ENCODE measurements at places on chromosomes 12 and 14. TPM values are rescaled to one million over a fixed set of nuclear protein-coding genes. Genes with fewer than 3 reads are reported as not detected.

GRCh38 chr12:79936670-79937069 is 1.8 kb upstream of the PPP1R12A start:
- DNase-seq = no peak

DNA sequence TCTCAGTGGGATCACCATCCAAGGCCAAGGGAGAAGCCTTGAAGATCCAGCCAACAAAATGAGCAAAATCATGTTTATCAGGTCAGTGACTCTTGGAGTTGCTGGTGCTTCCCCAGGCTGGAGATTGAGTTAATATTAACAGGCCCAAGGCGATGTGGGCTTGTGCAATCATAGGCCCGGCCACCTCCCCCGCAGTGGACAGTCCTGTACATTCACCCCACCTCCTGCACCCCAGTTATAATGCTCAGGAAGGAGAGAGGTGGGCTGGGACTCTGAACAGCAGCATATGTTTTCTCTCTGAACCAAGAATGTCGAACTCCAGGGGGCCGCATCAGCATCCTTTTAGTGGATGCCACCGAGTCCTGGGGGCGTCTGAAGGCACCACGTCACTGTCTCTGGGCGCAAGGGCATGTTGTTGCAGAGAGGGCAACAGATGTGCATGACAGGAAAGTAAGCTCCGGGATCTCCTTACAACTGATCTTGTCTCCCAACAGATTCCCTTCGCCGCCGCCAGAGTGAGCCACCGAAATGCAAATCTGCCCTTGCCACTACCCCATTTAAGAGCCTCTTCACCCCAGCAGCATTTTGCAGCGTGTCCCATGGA is 32.2 kb upstream of the SERPINA6 start:
- DNase-seq = no peak

- no peak for DNase-seq
These were observed 25.4 kb downstream of the ATG14 start for GRCh38 chr14:55386037-55386808.

DNA sequence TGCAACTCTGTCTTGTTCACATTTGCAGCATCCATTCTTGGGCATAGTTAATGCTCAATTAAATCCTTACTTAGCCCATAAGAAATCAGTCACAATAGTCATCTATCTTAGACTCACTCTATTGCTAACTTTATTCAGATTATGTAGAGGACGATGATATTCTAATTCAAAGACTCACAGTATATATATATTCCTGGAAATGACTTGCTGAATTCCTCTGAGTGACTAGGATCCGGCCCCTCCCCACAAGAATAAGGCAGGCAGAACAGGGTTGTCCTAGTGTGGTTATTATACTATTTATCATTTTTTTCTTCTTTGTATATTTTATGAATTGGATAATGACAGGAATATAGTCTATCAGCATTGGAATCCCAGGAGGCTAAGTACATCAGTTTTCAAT is 275.1 kb downstream of the TMTC2 start:
- DNase-seq = no peak

GRCh38 chr12:24815114-24815423 is 133.8 kb downstream of the BCAT1 start:
- no peak for DNase-seq

DNA sequence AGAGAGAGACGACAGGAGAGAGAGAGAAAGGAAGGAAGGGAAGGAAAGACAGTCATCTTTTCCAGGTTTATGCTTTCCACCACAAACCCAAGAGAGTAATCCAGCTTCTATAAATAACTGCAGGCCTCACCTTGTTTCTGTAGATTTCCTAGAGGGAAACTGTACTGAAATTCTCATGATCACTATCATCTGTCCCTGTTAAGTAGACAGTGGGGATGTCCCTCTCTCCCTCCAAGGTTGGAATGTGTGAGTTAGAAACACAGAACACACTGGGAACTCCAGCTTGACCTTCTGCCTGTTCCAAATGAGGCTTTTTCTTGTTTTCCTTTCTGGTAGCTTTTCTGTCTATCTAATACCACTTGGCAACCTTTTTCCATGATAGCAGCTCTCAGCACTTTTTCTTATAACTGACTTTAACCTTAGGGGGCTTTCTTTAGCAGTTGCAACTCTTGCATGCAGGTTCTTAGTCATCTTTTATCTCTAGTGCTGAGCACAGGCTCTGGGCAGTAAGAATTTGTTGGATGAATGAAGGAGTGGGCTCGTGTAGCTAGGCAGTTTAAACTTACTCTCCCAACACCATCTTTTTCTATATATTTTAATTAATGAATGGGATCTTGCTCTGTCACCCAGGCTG is 22.8 kb upstream of the FBXO33 start:
- no peak for DNase-seq

- DNase-seq = no peak
These were observed 27.2 kb downstream of the VCPKMT start for GRCh38 chr14:50089208-50089607.

DNA sequence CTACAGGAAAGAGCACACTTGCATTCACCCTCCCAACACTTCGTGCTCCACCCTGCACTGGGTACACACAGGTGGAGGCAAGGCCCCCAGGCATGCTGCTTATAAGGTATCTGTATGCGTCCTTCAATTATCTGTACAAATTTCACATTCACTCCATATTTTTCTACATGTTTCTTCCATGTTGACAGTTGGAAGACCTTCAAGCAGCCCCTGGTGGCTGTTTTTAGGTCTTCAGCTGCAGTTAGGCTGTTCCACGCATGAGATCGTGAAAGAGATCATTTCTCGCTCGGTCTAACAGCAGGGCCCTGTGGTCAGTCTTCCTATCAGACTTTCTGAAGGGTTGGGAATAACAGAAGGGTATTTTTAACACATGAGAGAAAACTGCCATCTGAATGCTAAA is 47.1 kb downstream of the PLXNC1 start:
- DNase-seq = no peak

GRCh38 chr12:54225666-54226065 is 36.9 kb upstream of the SMUG1 start:
- DNase-seq = no peak

DNA sequence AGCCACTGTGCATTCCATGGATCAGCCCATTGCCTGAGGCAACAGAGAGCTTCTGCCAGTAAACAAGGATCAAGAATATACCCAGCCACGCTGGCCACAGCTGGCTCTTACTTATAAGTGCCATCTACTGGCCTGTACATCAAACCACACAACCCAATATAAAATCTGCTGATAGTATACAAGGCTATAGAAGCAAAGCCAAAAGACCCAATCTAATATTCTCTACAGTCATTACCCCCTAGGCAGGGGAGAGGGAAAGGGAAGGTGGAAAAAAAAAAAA is 4.4 kb upstream of the FAM186B start:
- DNase-seq = no peak

- DNase-seq = no peak
These were observed 357.1 kb downstream of the APAF1 start for GRCh38 chr12:99002156-99002555.

DNA sequence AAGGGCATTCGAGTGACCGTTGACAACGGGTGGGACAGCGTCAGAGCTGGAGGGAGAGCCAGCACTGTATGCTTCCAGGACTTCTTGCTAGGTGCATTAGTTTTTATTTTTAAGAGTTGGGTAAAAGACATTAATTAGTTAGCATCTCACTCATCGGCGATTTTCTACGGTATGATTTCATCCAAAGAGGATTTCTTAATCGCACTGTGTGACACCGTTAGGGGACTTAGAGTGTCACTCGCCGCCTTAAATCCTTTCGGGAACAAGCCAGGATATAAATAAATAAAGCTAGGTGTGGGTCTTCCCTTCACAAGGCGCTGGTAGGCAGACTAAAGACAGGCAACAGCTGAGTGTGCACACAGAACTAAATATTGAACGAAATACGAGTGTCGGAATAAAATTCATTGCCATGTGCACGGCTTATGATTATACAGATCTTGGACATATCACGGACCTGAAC is 869 bp upstream of the NOVA1 start:
- no peak for DNase-seq

GRCh38 chr12:126480451-126480850 is 1415.2 kb downstream of the AACS start:
- no peak for DNase-seq

- no peak for DNase-seq
These were observed 27.1 kb upstream of the GPHB5 start for GRCh38 chr14:63345826-63346225.

DNA sequence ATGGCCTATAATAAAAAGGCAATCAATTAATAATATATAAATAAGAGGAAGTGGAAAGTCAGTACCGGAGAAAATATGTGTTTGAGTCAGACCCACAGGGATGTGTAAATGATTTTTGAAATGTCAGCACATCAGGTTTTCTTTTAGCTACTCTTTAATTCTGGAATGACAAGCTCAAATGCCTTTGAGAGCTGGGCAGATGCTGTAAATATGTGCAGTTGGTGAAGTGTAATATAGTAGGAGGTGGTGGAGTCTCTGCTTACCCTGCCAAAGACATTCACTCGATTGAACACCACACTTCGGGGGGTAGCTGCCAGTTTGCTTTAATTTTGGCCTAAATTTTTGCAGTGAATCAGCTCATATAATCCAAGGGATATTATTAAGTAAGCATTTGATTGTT is 93.0 kb downstream of the PLEKHA5 start:
- no peak for DNase-seq

GRCh38 chr14:93989939-93990338 is 7.2 kb upstream of the CCDC197 start:
- DNase-seq = no peak

- DNase-seq = no peak
These were observed 58.1 kb upstream of the DHRS4 start for GRCh38 chr14:23895480-23895879.

DNA sequence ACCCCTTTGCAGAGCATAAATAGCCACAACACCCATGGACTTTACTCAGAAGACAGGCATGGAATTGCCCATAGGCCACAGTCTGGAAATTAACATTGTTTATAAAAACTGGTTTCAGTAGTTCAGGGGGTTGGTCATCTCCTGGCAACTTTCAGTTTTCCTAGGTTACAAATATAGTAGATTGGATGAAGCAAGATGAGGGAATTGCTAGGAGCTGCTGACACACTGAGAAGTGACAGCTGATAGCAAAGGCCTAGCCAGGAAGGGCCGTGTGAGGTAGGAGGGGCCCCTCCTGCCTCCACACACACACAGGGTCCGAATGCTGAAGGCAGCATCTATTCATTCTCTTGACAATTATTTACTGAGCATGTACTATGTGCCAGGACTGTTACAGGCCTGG is 8.3 kb downstream of the GALNT16 start:
- no peak for DNase-seq

DNA sequence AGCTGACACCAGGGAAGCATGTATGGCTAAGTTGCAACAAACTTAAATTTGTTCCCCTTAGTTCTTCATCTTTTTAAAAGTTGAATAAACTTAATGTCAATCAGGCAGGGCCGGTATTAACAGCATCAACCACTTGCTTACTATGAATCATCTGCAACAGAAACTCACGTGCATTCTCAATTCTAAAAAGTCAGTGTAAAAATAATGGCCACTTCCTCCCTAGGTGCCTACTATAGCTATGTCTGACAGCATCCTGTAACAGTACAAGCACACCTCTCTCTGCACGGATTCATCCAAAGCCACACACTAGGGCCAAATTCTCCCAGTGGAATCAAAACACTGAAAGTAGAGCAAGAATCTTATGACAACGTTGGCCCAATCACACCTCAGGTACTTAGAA is 48.6 kb downstream of the PPP1R36 start:
- no peak for DNase-seq

DNA sequence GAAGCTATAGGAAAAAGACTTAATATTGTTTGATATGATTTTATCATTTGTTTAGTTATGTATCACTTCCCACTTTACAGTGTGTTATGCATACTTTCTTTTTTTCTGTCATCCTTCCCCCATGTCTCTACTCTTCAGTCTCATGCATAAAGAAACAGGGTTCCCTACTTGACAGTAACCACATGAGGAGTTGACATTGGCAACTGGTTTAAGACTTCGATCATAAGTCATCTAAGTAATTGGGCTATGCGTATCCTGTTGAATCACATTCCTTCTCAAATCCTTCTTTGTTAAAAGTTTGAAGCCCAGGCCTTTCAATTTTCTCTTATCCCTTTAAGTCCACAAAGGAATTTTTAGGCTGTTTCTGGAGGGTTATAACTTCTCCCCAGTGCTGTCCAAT is 358.7 kb downstream of the RAD51B start:
- DNase-seq = no peak

DNA sequence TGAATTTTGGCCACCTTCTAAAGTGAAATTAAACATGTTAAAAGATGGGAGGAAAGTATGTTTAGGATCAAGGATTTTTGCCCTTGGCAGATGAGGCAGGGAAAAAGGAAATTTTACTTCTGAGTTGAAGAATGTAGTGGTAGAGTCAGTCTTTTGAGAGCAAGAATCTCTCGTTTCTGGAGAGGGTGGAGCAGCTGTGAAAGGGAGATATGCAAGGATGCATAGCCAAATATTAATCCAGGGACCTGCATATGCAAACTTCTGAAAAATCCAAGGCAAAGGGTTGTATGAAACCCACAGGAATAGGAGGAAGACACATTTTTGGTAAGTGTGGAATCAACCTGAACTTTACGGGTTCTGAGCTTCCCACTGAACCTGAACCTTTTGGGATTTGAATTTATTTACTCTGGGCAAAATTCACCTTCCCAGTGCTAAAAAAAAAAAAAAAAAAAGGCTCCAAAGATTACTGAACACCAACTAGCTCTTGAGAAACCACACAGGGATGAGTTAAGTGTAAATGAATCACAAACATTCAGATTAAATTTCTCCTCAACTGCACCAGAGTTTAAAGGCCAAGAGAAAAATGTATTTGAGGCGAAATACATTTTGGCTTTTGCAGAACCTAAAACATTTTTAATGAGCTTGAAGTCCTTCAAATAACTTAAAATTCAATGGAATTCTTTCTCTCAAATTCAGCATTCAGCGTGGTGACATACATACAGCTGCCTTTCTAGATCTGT is 187.1 kb upstream of the CDKN3 start:
- no peak for DNase-seq

The KRT85 gene
- polyA plus RNA-seq = not detected

The GPR65 gene
- polyA plus RNA-seq = 0.38 TPM

The PLEKHG7 gene
- 0.76 TPM for polyA plus RNA-seq

The LRFN5 gene
- polyA plus RNA-seq = 10.1 TPM

The AKAP6 gene
- 3.2 TPM for polyA plus RNA-seq

The ETFRF1 gene
- 46.1 TPM for polyA plus RNA-seq

The TSHR gene
- 0.17 TPM for polyA plus RNA-seq
